ENCODE measurements at places on chromosomes 4 and X.

DNA sequence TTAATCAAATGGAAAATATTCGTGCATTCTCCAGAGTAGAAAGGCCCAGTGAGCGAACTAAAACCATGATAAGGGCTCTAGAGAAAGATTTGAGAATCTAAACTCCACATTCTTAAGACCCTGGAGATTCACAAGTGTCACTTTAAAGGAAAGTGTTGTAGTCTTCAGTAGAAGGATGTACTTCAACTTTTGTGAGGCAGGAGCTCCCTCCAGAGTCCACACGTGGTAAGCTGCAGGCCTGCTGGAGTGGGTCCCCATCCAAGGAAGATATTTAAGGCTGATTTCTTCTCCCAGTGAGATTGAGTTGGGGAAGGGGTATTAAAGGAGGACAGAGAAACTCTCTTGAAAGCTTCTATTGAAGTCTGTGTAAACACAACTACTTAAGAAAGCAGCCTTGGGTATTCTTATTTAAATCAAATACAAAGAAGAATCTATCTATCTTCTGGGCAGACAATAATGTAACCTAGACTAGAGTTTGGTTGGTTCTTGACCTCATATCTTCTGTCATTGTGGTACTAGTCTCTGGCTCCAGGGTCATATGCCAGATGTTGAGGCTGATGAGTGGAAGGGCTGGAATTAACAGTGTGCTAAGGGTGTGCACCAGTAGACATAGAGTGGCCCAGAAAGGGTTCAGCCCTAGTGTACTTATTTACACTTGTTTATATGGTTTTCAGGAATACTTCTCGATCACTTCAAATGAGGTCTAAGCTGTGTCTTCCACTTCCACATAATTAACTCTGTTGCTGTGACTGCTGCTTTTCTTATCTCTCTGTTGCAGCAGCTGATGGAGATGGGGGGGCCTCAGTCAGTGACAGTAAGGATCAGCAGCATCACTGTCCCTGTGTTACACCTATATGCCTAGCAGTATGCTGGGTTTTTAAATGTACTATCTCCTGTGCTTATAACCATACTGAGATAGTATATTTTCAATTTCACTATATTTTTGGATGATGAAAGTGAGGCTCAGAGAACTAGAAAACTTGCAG, 76.1 kb downstream of the HMGB2 start:
- peak; percentile 74 for DNase-seq

DNA sequence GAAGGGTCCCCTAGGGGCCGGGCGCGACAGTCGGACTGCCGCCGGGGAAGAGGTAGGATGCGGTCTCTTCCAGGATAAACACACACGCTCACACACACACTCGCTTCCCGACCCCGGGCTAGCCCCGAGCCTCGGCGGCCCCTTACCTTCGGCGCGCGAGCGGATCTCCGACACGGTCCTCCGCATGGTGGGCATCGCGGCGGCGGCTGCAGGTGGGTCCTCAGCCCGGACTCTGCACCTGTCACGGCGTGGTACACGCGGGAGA, 294 bp downstream of the ATP8A1 start:
- DNase-seq = no peak

- peak; percentile 69 for DNase-seq
Measured at GRCh38 chr4:123649645-123650391, 253.2 kb downstream of the SPRY1 start.

DNA sequence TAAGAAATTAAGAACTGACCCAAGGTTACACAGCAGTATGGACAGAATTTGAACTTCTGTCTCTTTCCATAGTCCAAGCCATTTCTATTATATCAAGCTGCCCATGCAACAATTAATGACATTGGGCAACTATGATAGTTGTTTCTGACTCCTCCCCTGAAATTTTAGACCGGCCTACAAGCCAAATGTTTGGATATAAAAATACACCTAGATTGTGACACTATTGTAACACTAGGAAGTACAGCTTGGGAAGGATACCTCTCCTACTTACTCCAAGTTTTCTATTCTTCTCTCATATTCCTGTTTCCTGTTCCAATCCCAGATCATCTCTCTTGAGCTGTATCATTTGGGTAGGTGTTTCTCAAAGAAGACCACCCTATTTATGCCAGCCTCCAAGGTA, 43.5 kb downstream of the RCHY1 start:
- DNase-seq = no peak

DNA sequence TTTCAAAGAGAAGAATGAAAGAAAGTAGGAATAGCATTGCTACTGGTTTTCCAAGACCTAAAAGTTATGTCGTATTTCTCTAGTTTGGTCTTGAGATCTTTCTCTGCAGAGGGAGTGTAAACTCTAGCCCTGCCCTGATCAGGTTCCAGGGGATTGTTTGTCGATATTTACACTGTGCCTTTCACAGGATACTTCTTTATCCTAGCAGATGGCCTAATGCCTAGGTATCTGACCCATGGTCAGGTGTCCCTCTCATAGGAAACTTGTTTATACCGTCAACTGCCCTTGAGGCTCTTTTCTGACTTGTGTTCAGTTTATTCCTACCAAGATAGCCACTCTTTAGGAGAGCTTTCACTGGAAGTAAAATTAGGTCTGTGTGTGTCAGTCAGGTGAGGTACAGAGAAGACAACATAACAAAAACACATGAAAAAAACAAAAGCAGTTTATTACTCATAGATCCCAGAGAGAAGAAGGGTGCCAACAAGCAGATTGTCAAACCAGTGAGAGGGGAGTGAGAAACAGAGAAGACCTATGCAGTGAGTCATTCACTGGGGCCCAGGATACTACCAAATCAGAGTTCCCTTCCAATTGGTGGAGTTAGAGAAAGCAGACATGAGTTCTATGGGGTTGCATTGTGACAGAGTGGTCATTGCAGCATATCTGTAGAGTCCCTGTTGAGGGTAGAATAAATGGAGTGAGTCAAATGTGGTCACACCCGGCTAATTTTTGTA, 40.6 kb upstream of the THOC2 start:
- DNase-seq = no peak

GRCh38 chrX:147675819-147676218, 235.9 kb upstream of the FMR1 start:
- no peak for DNase-seq

GRCh38 chr4:112386071-112386470, 88.9 kb downstream of the ALPK1 start:
- no peak for DNase-seq

DNA sequence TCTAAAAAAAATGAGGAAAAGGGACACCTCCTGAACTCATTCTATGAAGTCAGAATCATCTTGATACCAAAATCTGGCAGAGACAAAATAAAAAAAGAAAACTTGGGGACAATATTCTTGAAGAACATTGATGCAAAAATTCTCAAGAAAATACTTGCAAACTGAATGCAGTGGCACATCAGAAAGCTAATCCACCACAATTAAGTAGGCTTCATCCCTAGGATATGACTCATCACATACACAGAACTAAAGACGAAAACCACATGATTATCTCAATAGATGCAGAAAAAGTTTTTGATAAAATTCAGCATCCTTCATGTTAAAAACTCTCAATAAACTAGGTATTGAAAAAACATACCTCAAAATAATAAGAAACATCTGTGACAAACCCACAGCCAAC, 98.3 kb downstream of the FAM47B start:
- DNase-seq = no peak

GRCh38 chr4:10123227-10124101, 6.9 kb upstream of the WDR1 start:
- DNase-seq = peak; percentile 55

- peak; percentile 15 for DNase-seq
Measured at GRCh38 chr4:184792950-184793555, 32.7 kb downstream of the ACSL1 start.

DNA sequence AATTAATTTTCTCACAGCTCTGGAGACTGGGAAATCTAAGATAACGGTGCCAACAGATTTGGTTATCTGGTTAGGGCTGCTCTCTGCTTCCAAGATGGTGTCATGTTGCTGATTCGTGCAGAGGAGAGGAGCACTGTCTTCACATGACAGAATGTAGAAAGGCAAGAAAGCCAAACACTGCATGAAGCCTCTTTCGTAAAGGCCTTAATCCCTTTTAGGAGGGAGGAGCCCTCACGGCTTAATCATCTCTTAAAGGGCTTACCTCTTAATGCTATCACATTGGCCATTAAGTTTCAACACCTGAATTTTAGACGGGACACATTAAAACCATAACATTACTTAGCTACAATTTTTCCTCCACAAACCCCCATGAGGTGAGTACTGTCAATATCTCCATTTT, 174.1 kb downstream of the COX18 start:
- DNase-seq = no peak

- DNase-seq = no peak
Measured at GRCh38 chrX:129636175-129636681, 18.5 kb downstream of the APLN start.

GRCh38 chr4:124152132-124152531, 560.4 kb downstream of the ANKRD50 start:
- no peak for DNase-seq

- DNase-seq = no peak
Measured at GRCh38 chrX:50988649-50989048, 78.1 kb downstream of the BMP15 start.

DNA sequence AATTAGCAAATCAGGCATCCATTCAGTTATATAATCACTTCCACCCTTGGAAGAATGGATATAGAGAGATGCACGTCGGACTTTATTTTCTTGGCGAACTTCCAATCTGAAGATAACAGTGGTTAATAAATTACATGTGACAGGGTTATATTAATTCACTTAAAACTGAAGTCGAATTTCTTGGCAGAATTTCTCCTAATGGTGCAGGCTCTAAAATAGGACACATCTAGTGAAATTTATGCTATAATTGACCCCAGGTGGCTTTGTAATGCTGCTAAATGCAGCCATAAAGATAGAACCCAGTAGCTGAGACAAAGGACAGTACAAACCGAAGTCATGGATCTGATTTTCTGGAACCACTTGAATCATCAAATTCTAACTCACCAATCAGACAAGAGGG, 20.8 kb upstream of the SLC10A4 start:
- no peak for DNase-seq

DNA sequence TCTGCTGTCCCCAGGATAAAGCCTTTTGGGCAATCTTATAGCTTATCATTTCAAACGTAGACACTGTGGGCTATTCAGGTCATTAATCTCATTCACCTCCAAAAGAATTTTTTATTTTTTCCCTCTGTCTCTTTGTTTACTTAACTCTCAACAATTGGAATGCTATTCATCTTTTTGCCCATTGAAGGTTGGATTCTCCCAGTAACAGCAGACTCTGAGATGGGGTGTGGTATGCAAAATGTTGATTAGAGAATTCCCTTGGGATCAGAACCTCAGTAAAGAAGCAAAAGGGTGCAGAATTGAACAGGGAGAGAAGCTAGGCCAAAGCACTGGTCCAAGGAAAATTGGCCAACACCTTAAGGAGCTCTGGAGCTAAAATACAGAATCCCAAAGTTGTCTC, 60.4 kb downstream of the CAMK2D start:
- DNase-seq = no peak

DNA sequence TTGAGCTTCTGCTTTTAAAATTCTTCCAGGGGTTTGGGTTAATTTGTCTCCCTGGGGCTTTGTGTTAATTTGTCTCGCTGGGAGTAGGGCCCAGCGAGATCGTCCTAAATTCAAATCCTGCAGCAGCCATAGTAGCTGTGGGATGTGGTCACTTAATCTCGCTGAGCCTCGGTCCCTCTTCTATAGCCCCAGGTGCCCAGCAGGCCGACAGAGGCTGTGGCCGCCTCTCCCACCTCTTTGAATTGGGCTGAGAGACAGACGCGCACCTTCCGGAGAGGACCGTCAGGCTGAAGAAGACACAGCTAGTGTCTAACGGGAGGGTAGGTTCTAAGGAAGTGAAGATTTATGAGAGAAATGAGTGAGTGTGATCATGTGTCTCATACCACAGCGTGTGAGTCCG, 15.7 kb upstream of the WFS1 start:
- DNase-seq = no peak

- DNase-seq = peak; percentile 97
Measured at GRCh38 chr4:47468706-47469365, 5.3 kb upstream of the COMMD8 start.

GRCh38 chrX:118208481-118208880, 91.9 kb upstream of the KLHL13 start:
- no peak for DNase-seq

DNA sequence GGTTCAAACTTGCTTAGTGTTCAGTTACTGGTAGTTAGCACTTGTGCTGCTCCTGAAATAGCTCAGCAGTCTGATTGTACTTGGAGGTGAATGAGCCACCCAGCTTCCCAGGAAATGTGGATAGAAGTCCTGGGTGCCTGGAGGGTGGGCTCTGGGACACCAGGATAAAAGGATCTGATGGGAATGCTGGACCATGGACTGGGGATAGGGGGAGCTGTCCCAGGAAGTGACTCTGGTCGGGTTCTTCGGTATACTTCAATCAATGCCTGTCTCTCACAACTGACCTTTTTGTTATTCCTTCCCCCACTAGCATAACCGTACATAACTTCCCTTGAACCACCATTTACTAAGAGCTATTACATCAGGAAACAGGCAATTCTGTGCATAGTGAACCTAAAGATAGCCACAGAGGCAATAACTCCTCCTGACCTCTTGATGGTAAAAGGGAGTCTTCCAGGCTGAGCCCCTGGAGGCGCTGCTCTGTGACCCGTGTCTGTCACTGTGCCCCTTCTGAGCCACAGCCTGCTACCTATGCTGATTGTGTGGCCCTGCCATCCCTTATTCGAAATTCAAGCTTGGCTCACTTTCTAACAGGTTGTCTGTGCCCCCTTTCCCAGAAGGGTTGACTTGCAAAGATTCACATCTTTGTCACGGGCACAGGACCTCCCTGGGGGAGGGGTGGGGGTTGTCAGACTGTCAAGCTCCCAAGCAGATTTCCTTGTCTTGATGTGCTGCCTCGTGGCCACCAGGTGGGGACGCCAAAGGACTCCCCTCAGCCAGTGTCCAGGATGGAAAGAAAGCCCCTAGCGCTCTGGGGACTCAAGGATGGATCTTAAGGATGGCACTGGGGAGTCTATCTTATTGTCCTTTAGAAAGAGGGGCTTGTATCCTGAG, 24.5 kb upstream of the WDR1 start:
- no peak for DNase-seq

- DNase-seq = no peak
Measured at GRCh38 chrX:53724872-53725271, 38.4 kb upstream of the HUWE1 start.

DNA sequence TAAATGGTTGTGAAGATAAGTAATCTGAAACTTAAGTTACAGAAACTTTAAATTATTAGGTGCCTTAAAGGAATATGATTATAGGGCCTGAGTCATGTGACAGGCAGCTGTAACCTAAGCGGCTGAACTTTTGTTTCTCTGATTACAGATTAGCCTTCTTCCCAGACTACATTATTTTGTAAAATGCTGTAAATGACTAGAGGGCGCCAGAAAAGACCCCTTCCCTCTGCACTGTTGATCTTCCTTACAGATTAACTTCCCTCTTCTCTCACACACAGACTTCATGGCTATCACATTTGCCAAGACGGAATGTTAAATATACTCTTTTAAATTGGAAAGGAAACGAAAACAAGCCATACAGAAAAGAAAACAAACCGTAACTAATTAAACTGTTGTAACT, 96.6 kb downstream of the EVC2 start:
- DNase-seq = no peak

Data from trophoblast cell (in vitro differentiated cells and primary cell).